RWPE1 (cell line): ENCODE measurements at places on chromosomes 3 and 15.

- DNase-seq = no peak
Observed at GRCh38 chr3:21613372-21614070, 137.5 kb downstream of the ZNF385D start.

DNA sequence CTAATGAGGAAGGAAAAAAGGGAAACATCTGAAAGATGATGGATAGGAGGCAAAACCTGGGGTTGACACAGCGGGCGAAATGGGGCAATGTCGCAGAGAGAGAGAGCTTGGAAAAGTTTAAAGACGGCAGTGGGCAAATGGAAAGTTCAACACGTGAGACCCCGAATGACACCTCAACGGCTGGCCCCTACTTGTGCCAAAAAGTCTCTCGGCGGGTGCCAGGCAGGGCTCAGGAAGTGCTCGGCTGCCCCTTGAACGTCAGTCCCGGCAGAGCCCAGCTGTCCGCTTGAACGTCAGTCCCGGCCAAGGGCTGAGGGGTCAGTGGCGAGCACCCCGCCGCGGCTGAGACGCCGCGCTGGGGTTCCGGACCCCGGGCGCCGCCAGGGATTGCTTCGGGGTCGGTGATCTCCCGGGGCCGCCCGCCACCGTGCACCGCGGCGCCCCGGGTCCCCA lies 658 bp downstream of the EOGT start:
- peak; percentile 18 for DNase-seq

DNA sequence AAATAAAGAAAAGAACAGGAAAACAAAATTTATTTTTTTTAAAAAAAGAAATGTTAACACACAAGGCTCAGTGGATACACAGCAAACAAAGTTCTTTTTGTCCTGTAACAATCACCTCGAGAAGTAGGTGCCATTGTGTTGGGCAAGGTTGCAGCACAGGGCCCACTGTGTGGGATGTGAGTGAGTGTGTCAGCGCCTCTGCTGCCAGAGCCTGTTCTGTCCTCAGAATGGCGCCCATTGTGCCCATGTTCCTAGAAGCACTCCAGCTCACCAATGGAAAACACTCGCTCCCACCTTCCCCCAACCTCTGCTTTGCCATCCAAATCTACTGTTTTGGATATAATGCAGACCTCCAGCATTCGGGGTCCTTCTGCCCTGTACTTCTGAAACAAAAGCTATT lies 84.9 kb upstream of the CLDN18 start:
- no peak for DNase-seq

- DNase-seq = no peak
Observed at GRCh38 chr3:2166552-2166951, 67.9 kb downstream of the CNTN4 start.

DNA sequence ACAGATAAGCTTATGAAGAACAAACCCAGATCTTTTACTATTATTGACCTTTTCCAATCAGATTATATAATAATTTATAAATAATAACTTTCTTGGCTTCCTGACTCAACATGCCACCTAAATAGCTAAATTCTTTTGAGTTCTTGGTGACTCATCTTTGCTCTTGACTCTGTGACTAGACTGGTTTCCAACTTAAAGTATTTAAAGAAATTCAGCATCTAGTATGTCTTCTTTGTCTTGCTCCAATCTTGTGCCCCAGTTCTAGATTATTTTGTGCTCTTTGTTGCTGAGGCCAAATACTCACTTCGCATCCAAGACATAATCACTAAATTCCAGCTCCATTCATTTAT lies 483.2 kb upstream of the TBL1XR1 start:
- DNase-seq = peak; percentile 27
